ENCODE measurements at places on chromosomes 5 and 9.

- no peak for DNase-seq
These were observed 160.0 kb downstream of the PRR16 start for GRCh38 chr5:120624021-120624563.

DNA sequence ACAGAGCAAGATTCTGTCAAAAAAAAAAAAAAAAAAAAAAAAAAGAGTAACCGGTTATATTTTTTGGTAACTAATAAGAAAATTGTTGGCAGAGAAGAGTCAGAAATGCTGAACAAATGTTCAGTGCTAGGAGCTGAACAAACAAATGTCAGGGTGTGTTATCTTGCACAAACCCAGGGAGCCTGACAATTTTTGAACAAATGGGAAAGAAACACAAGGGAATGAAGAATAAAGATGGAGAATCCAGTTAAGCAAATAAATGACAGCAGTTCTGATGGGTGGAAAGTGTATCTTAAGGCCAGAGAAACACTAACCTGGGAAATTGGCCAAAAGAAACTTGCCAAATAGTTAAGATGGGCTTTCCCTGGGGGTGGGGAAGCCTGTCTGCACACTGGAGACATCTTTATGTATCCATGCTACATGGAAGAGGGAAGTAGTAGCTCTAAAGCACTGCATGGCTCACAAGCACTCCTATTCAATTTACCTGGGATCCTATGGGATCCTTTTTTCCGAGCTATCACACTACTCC lies 23.7 kb downstream of the KLHL3 start:
- no peak for DNase-seq

DNA sequence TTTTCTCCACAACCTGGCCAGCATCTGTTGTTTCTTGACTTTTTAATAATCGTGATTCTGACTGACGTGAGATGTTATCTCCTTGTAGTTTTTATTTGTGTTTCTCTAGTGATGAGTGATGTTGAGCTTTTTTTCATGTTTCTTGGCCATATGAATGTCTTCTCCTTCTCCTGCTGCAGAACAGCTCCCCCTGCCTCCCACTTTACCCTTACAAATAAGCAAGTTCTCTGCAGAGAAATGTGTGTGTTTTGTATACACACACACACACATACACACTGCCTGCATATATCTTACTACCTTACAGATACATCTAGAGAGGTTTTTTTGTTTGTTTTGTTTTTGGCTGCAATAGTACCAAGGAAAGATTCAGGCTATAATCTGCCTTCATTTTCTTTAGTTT lies 88.7 kb upstream of the PHF24 start:
- no peak for DNase-seq

- no peak for DNase-seq
These were observed 173.5 kb downstream of the FAM174A start for GRCh38 chr5:100708645-100709171.

GRCh38 chr5:77885519-77885918 lies 109.4 kb upstream of the TBCA start:
- no peak for DNase-seq

- DNase-seq = no peak
These were observed 43.7 kb downstream of the PSD2 start for GRCh38 chr5:139839232-139839815.

DNA sequence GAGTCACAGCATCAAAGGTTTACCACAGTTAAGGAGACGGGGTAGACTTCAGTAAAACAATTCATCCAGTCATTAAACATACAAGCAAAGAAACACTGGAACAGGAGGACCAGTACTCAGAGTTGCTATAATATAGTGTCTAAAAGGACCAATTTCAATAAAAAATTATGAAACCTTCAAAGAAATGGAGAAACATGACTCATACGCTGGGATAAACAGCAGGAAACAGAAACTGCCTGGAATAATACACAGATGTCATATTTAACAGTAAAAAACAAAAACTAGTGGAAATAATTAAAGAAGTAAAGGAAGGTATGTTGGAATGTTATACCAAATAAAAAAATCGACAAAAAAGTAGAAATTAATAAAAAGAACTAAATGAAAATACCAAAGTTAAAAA lies 1075.9 kb downstream of the NR2F1-AS1 start:
- DNase-seq = peak; percentile 82

DNA sequence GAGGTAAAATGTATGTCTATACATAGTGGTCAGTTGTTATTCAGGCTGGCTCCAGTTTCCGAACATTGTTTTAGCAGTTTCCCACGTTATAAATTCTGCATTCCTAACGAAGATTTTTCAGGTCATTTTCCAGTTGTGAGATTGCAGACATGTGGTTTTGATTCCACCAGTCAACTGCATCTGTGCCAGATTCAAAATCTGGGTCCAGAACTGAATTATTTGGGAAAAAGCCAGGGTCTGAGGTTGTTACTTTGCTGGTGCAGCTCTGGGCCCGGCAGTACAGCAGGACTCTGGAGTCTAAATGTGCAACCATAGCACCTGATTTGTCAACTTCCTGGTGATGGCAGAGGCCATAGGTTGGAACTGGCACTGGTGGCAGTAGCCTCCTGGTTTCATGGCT lies 105.7 kb upstream of the MEGF10 start:
- DNase-seq = no peak

Data from dermis microvascular lymphatic vessel endothelial cell (primary cell).